NCI-H526 treated with DMSO at 0.1 percent for 48 hours (cell line): ENCODE measurements at places on chromosomes 6 and 20.
A peak's percentile ranks its signal among the peaks of the same experiment; 100 is the strongest.

DNA sequence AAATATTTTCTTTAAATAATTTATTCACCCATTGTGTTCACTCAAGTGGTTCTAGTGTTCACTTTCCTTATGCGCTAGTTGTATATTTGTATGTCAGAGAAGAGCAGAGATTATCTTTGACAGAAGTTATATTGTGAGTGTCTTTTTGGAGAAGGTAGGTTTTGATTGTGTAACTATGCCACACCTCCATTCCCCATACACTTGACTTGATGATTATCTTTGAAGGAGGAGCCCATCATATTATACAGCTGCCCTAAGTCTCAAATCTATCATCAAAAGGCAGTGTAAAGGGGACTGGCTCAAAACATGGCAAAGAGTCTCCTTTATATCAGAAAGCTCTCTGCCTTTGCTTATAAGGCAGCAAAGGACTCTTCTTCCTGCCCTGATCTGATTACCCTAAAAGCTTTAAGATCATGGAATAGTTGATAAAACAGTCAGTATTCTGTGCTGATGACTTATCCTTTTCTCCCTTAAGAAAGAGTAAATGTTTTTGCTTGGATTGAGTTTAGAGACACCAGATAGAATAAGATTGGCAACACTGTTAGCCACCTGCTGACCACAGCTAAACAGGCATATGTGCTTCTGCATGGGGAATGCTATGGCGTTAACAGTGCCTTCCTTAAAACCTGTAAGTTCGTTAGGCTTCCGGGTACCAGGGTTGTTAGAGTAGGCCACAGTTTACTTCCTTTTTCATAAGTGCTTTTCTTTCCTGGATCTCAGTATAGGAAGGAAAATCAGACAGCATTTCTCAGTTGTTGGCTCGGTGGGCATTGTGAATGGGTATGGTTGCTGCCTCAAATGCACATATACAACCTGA, 22.6 kb downstream of the TOP1 start:
- DNase-seq = no peak

DNA sequence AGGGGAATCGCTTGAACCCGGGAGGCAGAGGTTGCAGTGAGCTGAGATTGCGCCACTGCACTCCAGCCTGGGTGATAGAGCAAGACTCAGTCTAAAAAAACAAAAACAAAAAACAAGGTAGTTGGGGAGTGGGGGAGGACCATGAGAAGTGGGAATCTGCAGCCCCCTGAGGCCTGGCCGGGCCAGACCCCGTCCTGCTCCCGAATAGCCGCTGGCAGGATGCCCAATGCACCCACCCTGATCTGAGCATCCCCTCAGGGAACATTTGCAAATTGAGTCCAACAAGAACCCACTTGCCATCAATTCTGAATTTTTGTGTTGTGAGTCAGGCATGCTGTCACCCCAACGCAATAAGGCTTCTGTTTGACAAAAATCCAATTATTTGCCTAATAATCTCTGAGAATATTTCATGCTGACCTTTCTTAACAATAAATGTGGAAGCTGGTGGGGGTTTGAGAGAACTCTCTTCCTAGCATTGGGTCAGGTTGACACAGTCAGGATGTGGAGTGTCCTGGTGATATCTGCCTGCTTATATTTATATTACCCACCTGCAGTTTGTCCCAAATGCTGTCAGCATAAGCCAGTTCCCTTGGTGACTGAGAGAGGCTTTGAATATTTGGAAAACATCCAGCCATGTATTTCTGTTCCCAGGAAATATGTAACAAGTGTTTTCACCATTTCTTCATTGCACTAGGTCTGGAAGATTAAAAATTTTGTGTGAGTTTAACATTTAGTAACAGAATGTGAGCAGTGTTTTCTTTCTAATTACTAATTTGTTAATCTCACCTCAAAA, 28.4 kb upstream of the FRMD1 start:
- no peak for DNase-seq

DNA sequence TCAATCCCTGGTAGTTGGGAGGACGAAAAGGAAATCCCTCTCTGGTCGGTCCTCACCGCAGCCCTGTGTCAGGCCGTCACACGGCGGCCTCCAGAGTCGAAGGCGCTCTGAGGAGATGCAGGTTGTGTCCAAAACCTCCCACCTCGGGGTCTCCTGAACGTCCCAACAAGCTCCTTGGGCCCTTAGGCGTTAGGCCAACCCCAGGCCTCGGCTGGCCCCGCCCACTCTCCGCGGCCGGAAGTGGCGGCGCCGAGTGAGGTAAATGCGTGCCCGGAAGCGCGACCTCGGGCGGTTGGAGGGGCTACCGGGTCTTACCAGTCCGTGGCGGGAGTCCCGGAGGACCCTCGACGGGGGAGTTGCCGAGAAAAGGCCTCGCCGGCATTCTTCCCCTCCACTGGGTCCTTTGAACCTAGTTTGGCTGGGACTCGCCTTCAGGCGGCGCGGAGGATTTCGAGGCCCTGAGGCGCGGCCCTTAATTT, at the start of gene TDRD6:
TSS of gene TDRD6 (plus strand) at position 267 of the 479 bp plus-strand sequence. CDS start 244 bp downstream, outside the sequence.
- DNase-seq = no peak

DNA sequence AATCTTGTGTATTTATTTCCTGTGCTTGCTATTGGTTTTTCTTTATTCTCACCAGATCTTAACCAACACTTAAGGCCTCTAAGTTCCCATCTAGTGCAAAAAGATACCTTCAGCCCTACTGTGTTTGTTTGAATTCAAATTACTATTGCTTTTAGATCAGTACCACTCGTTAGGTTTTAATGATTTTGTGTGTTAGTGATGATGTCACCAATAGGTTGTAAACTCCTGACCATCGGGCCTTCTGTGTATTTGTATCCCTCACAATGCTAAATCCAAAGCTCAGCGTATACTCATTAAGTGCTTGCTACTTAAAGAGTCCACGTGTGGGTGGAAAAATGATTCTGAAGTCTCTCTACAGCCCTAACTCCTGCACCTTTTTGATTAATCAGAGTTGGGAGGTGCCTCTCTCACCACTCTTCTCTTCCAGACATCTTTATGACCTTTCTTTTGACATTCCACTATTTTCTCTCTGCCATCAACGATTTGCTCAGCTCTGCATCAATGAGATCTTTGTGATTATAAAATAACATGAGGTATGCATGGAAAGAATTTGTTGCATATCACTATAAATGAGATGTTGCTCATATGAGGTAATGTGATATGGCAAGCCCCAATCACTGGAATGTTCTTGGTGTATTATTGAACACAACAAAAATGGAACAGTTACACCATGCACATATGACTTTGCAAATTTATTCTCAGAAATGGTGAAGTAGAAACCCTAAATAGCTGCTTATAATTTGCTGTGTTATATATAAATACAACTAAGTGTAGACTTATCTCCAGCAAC, 55.1 kb upstream of the LAMA2 start:
- DNase-seq = no peak

DNA sequence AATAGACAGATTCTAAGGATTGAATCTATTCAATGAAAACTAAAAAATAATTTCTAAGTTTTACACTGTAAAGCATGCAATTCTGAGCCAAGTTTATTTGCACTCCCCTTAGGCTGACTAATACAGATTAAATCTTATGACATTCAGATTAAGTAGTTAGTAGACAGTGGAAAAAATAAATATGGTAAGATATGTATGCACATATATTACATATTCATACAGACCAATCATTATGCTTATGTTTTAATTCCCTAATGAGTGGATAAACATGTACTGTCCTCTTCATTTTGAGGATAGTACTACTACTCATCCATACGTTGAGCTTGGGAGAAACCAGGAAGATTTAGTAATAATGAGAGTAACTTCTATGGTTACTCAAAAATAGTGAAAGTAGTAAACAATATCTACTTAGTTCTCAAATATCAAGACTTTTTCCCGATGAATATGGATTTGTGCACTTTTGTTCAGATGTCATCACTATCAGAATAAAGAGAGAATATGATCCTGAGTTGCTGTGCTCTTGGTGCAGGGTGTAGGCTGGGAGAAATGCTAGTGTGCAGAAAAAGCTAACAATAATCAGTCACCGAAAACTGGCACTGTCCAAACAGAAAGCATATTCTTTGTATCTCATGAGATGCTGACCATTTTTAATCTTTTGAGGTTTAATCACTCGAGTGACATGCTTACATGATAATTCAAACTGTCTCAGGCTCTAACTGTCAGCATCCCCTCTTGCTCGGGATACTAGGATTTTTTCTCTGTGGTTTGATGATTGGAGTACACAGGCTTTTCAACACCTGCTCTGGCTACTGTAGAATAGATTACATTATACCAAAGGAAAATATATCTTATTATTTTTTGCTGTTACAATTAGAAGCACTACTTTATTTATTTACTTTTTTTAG, 111.6 kb downstream of the EPHA7 start:
- DNase-seq = no peak

DNA sequence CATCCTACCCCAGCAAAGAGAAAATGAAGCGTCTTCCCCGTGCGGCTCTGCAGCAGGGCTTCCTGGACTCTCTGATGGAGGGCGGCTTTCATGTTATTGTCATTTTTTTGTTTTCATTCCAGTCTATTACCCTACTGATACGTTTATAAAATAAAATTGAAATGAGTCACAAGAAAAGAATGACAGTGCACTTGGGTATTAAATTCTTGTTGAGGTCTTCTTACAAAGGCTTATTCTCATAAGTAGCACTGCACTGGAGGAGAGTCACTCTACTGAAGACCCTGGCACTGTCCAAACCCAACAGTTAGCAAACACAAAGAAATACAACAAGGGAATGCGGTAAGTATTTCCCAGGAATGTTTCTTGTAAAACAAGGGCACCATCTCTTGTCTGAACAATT, 379.3 kb downstream of the MAFB start:
- no peak for DNase-seq

- no peak for DNase-seq
Observed at GRCh38 chr20:3521852-3522740, 51.3 kb downstream of the ATRN start.

DNA sequence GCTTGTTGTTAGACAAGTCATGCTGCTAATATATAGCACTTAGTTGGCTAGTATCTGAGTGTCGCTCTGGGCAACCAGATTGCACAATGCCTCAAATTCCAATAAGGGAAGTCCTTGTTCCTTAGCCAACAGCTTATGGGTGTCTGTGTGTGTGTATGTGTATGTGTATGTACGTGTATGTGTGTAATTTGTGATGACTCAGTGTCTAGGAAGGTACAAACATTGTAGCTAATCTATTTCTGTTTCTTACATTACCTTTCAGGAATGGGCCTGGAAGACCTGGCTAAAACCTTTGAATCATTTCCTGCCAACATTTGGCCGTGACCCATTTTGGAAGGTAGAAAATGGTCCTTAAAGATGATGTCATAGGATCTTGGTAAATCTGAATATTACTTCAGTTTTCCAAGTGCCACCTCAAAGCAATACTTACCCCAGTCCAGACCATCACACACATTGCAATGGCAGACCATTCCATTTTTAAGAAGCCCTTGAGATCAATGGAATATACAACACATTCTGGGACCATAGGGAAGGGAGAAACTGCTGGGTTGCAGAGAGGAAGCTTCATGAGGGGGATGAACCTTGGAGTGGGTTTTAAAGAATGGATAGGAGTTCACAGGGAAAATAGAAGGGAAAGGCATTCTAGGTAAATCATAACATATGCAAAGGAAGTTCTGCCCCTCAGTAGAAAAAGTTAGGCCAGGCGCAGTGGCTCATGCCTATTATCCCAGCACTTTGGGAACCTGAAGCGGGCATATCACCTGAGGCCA, 25.1 kb downstream of the NEDD9 start:
- DNase-seq = no peak

GRCh38 chr6:7107578-7108195, at the start of gene RREB1:
Gene RREB1 (plus strand): TSS chr6:7107961. CDS start chr6:7181912, 73,951 bp downstream.
- peak; percentile 68 for DNase-seq

- DNase-seq = no peak
Observed at GRCh38 chr20:62489186-62489931, 13.6 kb upstream of the GATA5 start.

- DNase-seq = no peak
Observed at GRCh38 chr6:107646776-107647438, 157.0 kb downstream of the SOBP start.

- DNase-seq = no peak
Observed at GRCh38 chr6:55818482-55818881, 56.9 kb downstream of the BMP5 start.

DNA sequence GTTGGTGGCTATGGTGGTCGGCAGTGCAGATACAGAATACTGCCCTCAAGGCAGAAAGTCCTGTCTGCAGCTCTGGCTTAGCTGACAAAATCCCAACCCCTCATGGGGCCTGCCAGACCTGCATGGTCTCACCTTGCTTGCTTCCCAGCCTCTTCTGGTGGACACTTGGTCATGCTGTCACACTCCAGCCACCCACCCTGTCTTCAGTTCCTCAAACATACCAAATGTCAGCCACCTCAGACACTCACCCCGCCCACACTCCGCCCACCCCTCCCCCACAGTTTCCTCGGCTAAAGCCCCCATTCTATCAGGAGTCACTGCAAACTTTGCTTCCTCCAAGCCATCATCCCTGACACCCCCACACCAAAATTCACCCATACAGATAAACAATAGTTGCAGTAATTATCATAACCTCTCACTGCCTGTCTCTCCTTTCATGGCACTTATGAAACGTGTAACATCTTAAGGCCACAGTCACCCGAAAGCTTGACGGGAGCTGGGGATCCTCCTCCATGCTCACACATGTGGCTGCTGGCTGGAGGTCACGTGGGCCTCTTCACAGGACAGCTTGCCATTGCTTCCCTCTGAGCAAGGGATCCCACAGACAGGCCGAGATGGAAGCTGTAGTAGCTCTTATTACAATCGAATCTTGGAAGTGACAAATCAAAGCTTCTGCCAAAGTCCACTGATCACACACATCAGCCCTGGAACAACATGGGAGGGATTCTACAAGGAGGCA, 202.2 kb downstream of the PTPRT start:
- DNase-seq = no peak

GRCh38 chr6:112325444-112325843, 21.7 kb upstream of the RFPL4B start:
- no peak for DNase-seq

GRCh38 chr6:97594844-97595243, 311.8 kb upstream of the MMS22L start:
- DNase-seq = no peak
